Thyroid gland (tissue), 4 donors: ENCODE measurements at places on chromosomes 6 and 20. TPM values are rescaled to one million over a fixed set of nuclear protein-coding genes. Genes with fewer than 3 reads are reported as not detected.
A peak's percentile ranks its signal among the peaks of the same experiment; 100 is the strongest.

GRCh38 chr20:32050851-32051556 lies 1.0 kb upstream of the HCK start:
- H3K4me1 ChIP-seq, result peaks cover 13% of the 10 kb centered on the region
- DNase-seq, result no peak
- no peak overlapping the region for H3K27ac ChIP-seq
- H3K4me3 ChIP-seq, result no peak overlapping the region

GRCh38 chr6:42503894-42504293 lies 52.2 kb upstream of the TRERF1 start:
- no peak for DNase-seq
- H3K4me1 ChIP-seq, result no peaks in the 10 kb centered on the region
- no peaks in the 10 kb centered on the region for H3K27me3 ChIP-seq

GRCh38 chr6:56995347-56995902 lies 40.5 kb downstream of the BEND6 start:
- H3K27ac ChIP-seq, result no peak overlapping the region
- H3K36me3 ChIP-seq, result no peaks in the 10 kb centered on the region
- no peak overlapping the region for H3K4me3 ChIP-seq
- no peaks in the 10 kb centered on the region for H3K4me1 ChIP-seq

DNA sequence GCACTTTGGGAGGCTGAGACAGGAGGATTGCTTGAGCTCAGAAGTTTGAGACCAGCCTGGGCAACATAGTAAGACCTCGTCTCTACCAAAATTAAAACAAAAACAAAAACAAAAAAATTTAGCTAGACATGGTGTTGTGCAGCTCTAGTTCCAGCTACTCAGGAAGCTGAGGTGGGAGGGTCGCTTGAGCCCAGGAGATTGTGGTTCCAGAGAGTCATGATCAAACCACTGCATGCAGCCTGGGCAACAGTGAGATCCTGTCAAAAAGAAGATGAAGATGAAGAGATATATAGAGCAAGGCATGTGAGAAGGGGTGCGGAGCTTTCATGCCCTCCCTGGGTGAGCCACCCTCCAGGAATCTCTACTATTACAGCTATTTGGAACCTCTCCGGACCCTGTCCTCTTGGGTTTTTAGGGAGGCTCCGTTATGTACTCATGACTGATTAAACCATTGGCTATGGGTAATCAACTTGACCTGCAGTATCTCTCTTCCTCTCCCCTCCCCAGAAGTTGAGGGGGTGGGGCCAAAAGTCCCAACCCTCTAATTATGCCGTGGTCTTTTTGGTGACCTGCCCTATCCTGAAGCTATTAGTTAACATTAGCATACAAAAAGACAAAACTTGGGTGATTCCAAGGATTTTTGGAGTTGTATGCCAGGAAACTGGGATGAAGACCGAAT lies 9.0 kb downstream of the POLH start:
- no peaks in the 10 kb centered on the region for H3K4me1 ChIP-seq
- no peaks in the 10 kb centered on the region for H3K27me3 ChIP-seq
- no peak for DNase-seq

DNA sequence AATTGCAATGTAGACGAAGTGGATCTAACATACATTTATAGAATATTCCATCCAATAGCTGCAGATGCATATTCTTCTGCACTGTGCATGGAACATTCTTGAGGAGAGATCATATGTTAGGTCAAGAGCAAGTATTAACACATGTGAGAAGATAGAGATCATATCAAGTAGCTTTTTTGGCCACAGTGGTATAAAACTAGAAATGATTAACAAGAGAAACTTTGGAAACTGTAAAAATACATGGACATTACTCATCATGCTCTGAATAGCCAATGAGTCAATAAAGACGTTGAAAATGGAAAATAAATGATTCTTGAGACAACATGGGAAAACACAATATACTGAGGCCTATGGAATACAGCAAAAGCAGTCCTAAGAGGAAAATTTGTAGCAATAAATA lies 94.2 kb downstream of the STXBP5 start:
- H3K4me1 ChIP-seq, result no peaks in the 10 kb centered on the region
- no peaks in the 10 kb centered on the region for H3K36me3 ChIP-seq
- no peaks in the 10 kb centered on the region for H3K27me3 ChIP-seq
- DNase-seq, result no peak
- H3K4me3 ChIP-seq, result no peak overlapping the region
- H3K27ac ChIP-seq, result no peak overlapping the region

DNA sequence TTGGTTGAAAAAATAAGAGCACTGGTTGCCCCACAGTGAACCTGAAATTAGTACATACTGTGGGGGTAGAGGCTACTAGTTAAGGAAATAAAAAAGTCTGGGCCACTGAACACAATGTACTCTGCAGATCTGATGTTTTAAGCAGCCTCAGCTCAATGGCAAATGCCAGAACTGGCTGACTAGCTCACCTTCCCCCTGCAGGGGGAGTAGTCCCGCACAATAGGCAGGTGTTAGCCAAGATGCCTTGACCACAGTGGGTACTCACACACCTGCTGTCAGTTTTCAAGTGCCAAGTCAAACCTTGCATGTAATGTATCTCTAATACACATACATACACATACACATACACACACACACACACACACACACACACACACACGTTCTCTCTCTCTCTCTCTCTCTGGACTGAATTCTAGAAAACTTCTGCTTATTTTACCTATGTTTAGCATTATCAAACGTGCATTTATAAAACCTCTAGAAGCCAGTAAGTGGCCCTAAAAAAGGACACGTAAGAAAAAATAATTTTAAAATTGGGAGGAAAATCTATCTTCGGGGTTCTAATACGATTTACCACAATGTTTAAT lies 36.1 kb downstream of the GMDS start:
- H3K36me3 ChIP-seq, result no peaks in the 10 kb centered on the region
- H3K4me3 ChIP-seq, result no peak overlapping the region
- no peaks in the 10 kb centered on the region for H3K27me3 ChIP-seq
- H3K27ac ChIP-seq, result no peak overlapping the region
- peak; percentile 54 for DNase-seq

GRCh38 chr6:169766232-169766631 lies 14.8 kb downstream of the ERMARD start:
- H3K27ac ChIP-seq, result no peak overlapping the region
- H3K36me3 ChIP-seq, result peaks cover 33% of the 10 kb centered on the region
- H3K27me3 ChIP-seq, result no peaks in the 10 kb centered on the region
- no peak overlapping the region for H3K4me3 ChIP-seq
- no peak for DNase-seq
- no peaks in the 10 kb centered on the region for H3K4me1 ChIP-seq

DNA sequence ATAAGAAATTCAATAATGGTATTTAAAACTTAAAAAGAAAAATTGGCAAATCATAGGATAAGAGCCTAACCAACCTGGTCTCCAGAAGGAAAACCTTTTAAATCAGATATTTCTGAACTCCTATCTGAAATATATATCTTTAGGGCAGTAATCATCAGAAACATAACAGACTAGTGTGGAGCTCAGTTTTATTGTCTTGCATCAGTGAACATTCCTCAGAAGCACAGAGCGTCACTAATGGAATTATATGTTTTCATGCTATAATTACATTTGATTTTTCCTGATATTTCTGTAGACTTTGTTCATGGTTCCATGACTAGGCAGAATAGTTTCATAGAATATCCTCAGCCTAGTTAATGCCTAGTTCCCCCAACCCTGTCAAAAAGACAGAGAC lies 262.2 kb downstream of the EYA4 start:
- no peak overlapping the region for H3K4me3 ChIP-seq
- H3K27ac ChIP-seq, result peak overlapping the region; percentile 83
- no peaks in the 10 kb centered on the region for H3K36me3 ChIP-seq
- peaks cover 65% of the 10 kb centered on the region for H3K4me1 ChIP-seq
- no peak for DNase-seq

DNA sequence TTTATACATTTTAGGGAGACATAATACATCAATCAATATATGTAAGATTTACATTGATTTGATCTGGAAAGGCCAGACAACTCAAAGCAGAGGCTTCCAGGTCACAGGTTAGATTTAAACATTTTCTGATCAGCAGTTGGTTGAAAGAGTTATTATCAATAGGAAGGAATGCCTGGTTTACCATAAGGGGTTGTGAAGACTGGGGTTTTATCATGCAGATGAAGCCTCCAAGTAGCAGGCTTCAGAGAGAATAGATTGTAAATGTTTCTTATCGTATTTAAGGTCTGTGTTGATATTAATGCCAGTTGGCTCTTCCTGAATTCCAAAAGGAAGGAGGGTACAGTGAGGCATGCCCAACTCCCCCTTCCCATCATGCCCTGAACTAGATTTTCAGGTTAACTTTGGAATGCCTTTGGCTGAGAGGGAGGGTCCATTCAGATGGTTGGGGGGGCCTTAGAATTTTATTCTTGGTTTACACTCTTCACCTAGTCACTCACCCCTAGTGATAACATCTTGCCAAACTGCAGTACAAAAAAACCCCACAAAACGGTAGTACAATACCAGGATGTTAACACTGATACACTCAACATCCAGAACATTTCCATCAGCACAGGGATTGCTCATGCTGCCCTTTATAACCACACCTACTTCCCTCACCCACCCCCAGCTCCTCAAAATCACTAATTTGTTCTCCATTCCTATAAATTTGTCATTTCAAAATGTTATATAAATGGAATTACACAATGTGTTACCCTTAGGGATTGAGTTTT lies 259.6 kb upstream of the PLN start:
- no peak for DNase-seq
- H3K27ac ChIP-seq, result no peak overlapping the region
- H3K36me3 ChIP-seq, result no peaks in the 10 kb centered on the region
- H3K27me3 ChIP-seq, result no peaks in the 10 kb centered on the region
- H3K4me1 ChIP-seq, result no peaks in the 10 kb centered on the region
- H3K4me3 ChIP-seq, result no peak overlapping the region

DNA sequence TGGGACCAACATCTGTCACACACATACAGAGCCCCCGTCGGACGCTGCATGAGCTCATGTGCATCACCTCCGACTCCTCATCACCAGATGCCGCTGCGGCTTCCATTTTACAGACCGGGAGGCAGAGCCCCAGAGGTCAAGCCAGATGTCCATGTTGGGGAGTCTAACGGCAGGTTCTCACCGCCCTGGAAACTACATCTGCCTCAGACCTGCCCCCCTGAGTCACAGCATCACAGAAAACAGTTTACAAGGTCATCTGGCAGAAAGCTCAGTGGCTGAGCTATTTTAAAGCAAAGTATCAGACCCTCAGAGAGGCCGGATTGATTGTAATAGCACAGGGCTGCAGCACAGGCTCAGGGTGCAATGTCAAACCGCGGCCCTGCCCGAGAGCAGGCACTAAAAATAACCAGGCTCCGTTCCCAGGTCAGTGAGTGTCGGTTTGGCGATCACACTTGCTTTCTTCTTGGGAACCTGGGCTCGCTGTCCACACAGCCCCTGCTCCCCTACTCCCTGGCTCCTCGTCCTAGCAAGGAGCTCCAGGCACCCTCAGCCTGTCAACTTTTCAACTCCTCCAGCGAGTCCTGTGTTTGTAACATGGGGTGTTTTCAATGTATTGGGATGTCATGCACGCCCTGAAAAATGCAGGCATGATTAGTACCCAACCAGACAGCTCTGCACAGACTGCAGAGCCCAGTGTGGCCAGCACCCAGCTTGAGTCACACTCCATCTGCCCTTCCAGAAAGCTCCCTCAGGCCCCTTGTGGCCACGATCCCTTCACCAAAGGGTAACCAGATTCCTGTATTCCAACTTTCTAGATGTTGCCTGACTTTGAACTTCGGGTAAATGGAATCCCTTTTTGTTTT lies 264.5 kb downstream of the CDH4 start:
- H3K4me3 ChIP-seq, result no peak overlapping the region
- no peaks in the 10 kb centered on the region for H3K36me3 ChIP-seq
- no peaks in the 10 kb centered on the region for H3K27me3 ChIP-seq
- no peaks in the 10 kb centered on the region for H3K4me1 ChIP-seq
- H3K27ac ChIP-seq, result no peak overlapping the region

DNA sequence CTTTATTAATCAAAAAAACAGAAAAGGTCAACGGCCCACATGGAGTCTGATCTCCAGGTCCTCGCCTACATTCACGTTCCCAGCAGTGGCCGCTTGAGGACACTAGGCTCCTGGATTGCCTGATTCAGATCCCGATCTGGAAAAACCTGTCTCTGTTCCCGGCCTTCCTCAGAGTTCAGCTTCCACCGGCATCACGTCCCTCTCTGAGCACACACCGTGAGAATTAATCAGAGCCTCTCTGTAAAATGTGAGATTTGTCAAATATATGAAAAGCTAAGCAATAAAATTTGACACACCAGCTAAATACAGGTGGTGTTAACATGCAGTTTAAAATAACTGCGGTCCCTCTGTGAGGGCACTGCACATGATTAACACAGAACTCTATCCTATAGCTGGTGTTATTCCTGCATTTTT lies 122.8 kb upstream of the COL21A1 start:
- H3K27ac ChIP-seq, result peak overlapping the region; percentile 80
- DNase-seq, result peak; percentile 81
- peaks cover 42% of the 10 kb centered on the region for H3K4me1 ChIP-seq
- H3K27me3 ChIP-seq, result no peaks in the 10 kb centered on the region
- no peak overlapping the region for H3K4me3 ChIP-seq

GRCh38 chr20:20492521-20493332 lies 124.8 kb downstream of the INSM1 start:
- no peak for DNase-seq
- no peak overlapping the region for H3K4me3 ChIP-seq
- H3K27me3 ChIP-seq, result no peaks in the 10 kb centered on the region
- H3K36me3 ChIP-seq, result peaks cover 7% of the 10 kb centered on the region
- H3K27ac ChIP-seq, result no peak overlapping the region

- H3K36me3 ChIP-seq, result peaks cover 16% of the 10 kb centered on the region
- no peak overlapping the region for H3K27ac ChIP-seq
- no peaks in the 10 kb centered on the region for H3K27me3 ChIP-seq
- no peak for DNase-seq
- no peaks in the 10 kb centered on the region for H3K4me1 ChIP-seq
Observed at GRCh38 chr6:170388113-170388512, 81.6 kb downstream of the FAM120B start.

DNA sequence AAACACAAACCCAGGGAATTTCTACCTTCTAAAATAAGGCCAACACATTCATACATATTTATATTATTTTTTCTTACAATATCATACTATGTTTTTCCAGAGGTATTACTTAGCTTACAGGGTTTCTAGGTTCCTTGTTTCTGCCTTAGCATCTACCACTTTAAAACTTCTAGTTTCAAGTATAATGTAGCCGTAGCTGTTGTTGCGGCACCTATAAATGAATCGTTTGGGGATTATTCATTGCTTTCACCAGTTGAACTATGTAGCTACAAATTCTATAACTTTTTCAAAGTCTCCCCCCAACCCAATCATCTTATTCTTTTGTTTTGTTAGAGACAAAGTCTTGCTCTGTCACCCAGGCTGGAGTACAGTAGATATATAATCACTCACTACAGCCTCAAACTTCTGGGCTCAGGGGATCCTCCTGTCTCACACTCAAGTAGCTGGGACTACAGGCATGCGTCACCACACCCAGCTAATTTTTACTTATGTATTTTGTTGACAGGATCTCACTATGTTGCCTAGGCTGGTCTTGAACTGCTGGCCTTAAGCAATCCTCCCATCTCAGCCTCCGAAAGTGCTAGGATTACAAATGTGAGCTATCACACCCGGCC lies 43.9 kb downstream of the TNFAIP3 start:
- H3K27ac ChIP-seq, result no peak overlapping the region
- no peak overlapping the region for H3K4me3 ChIP-seq
- H3K4me1 ChIP-seq, result no peaks in the 10 kb centered on the region
- no peaks in the 10 kb centered on the region for H3K27me3 ChIP-seq
- DNase-seq, result no peak

The LY6G6C gene
- total RNA-seq, result not detected

The MYT1 gene
- total RNA-seq, result 1.7 TPM

The ENPP5 gene
- total RNA-seq, result 67.3 TPM

The TRIM10 gene
- total RNA-seq, result not detected

The WFDC10B gene
- total RNA-seq, result not detected

The GTSF1L gene
- total RNA-seq, result not detected

The MLIP gene
- 4.2 TPM for total RNA-seq

The EDN3 gene
- 10.5 TPM for total RNA-seq

The SPAG4 gene
- total RNA-seq, result 6.6 TPM

The NRSN1 gene
- not detected for total RNA-seq
